ENCODE measurements at places on chromosomes 1 and 21. TPM values are rescaled to one million over a fixed set of nuclear protein-coding genes. Genes with fewer than 3 reads are reported as not detected.

SPATA21 gene
- total RNA-seq = not detected

DNA sequence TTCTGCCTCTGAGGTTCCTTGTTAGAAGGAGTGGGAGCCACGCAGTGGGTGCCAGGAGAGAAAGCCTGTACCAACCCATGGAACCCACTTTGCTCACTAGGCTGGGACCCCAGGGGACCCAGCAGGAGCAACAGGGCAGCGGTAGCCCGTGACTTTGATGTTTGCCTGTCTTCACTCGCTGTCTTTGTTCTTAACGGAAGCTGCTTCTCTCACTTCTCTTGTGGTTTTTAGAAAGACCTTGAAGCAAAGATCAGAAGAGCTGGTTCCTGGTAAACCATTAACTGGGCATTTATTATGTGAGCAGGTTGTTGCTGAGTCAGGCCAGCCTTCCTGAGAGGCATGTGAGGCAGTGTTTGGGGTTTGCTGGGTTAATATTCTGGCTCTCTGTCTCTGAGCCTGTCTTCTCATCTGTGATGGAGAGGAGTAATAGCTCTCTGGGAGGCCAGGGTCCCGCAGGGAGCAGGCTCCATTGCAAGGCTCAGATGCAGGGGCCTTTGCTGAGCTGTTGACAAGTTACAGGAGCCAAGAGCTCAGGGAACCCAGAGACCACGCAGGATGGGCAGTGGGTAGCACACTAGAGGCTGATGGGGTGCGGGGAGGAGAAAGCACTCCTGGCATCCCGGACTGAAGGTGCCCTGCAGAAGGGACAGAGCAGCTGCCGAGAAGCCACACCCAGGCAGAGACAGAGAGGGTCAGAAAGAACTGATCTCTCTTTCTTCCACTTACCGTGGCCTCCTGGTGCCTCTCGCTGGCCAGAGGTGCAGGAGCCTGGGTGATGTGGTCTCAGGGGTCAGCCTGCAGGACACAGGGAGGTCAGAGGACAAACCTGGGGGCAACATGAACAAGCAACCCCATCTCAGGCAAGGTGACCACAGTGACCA lies 367.5 kb upstream of the C1orf174 start:
- no peak for DNase-seq

GRCh38 chr1:162912061-162912667 lies 51.2 kb upstream of the CCDC190 start:
- DNase-seq = no peak

CSMD2 gene
- 0.15 TPM for total RNA-seq

BSND gene
- not detected for total RNA-seq

DNA sequence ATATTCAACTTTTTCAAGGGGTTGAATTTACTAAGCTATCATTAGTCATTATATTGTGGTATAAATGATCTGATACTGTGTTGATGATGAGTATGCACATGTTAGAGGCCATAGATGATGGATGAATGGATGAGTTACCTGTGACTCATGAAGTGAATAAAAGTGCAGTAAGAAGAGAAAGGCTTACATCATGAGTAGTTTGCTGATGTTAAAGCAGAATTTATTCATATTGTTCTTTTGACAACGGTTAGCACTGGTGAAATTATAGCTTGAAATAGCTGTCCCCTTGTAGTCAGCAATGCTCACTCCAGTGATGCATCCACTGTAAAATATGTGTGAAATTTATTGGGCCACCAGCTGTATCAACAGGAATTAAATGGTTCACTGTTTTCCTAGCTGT lies 541.0 kb upstream of the ZRANB2 start:
- DNase-seq = no peak
